ENCODE measurements at places on chromosomes 3 and 15.

DNA sequence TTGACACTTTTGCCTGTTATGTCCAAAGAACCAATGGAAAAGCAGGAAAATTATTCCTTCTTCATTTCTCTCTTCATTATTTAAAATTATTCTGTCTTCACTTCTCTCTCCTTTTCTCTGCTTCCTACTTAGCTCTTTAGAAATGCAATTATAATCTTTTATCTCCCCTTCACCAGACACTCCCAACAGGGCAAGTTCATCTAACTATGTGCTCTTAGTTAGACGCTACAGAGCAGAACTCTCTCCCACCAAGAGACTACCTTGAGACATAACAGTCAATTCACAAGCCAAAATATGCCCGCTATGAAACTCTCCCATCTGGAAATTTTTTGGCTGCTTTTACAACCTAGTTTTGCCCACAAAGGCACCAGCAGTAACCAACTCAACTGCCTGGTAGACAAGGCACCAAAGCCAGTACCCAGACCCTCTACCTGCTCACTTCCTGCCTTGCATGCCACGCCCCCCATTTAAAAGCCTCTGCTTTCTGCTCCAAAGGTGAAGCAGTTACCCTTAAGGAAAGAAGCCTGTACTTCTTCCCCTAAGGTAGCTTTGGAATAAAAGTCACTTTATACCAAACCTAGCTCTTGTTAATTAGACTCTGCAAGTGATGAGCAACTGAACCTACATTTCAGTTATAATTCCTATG lies 28.1 kb downstream of the CCRL2 start:
- DNase-seq = no peak

GRCh38 chr15:92820236-92821021 lies 79.7 kb upstream of the CHD2 start:
- peak; percentile 78 for DNase-seq

- no peak for DNase-seq
These were observed 694.9 kb downstream of the MECOM start for GRCh38 chr3:168968609-168969008.

DNA sequence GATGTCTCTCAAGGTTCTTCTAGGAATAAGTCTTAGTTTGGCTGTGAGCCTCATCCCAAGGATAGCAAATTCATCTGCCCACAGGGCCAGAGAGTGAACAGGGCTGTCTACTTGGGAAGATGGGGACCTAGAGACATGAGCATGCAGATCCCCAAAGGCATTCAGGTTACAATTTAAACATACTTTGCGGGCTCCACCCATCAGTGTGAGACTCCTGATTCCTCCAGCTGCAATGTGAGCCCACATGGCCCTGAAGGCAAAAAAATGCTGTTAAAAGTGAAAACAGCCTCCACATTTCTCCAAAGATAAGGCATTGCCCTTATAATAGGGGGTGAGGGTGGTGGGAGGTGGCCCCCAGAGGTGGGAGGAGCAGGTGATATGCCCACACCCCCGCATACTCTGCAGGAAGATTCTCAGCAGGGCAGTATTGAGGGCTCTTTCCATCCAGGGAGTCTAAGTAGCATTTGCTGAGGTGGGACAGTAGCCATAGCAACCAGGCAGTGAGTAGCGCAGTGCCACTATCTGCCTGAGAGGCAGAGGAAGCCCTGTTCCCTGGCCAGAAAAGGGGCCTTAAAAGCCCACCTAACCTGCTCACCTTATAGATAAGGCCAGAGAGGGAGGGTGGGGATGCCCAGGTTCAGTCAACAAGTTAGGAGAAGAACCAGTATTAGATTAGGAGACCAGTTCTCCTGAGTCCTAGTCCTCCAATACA lies 31.2 kb downstream of the TGM4 start:
- DNase-seq = no peak

DNA sequence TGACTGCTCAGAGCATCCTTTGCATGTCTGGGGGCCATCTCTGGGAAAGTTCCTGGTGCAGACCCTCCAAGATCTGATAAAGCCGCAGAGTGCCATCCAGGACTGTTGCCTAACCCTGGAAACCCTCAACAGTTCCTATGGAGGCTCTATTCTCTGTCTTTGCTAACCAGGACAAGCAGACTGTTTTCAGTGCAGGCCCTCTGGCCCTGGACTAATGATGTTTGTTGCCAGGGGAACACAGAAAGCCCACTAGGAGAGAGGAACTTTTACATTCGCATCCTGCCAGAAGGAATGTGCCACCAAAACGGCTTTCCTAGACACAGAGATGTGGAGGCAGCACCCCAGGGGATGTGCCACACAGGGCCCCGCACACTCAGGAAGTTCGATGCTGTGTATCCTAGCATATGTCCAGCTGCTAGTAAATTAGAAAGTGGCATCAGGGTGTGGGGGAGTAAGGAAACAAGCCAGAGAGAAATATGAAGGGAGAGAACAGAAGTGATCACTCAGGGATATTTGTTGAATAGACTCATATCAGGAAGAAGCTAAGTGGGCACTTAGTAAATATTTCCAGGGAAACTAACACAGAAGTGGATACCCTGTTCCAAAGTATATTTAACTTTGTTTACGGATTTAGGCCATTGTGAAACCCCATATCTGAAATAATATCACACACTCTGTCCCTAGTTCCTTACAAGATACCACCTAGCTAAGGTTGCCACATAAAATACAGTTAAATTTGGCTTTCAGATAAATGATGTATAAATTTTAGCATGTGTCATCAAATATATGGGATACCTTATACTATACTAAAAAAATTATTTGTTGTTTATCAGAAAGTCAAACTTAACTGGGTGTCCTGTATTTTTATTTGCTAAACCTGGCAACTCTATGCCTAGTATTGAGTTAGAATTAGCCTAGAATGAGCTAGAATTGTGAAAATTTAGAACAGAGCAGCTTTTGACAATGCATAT lies 29.9 kb upstream of the TMOD3 start:
- DNase-seq = no peak

DNA sequence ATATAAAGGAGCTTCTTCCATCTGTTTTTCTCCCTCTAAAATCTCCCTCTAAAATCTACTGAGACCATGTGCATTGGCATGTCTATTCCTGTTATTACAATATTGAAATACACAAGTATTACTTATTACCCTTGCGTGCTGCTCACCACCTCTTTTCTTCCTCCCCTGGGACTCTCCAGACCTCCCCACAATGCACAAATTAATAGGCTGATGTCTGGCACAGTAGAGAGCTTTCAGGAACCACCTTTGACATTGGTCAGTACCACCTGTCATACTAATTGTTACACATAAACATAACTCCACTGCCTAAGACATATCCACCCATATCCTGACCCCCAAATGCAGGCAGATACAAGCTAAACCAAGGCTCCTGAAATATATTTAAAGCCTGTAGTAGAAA lies 722.6 kb downstream of the FHIT start:
- DNase-seq = no peak

DNA sequence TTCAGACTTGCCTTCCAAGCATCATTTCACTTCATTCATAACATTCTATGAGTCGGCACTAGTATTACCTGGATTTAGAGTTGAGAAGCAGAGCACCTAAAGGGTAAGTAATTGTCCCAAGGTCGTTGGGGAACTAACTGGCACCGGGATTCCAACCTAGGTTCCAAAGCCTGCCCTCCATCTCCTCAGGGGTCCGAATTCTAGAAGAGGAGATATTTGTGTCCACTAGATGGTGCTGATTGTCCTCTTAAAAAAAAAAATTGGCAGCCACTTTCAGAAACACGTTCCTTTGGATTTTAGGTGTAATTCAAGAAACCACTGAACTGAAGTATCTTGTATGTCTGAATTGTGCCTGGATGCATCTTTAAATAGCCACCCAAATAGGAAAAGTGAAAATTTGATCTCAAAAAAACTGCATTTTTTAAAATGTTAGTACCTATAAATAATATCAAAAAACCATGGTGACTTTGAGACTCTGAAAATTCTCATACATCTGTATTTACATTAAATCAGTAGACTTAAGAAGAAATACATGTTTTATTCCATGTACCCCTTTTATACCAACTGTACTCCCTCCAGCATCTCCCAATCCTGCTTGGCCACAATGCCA lies 3.9 kb upstream of the FSIP1 start:
- no peak for DNase-seq

DNA sequence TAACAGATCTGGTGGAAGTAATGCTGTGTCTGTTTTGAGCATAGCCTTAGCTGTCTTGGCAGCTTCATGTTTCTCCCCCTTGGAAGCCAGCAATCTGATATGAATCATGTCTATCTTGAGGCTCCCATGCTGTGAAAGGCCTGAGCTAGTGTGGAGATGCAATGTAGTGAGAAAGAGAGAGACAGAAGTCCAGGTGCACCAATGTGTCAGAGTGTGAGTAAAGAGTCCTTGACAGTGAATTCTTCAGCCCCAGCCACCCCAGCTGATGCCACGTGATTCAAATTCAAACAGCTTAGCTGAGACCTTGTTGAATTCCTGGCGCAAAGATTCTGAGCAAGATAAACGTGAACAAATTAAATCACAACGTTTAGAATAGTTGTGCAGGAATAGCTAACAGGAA lies 704.2 kb downstream of the EDEM1 start:
- DNase-seq = no peak

DNA sequence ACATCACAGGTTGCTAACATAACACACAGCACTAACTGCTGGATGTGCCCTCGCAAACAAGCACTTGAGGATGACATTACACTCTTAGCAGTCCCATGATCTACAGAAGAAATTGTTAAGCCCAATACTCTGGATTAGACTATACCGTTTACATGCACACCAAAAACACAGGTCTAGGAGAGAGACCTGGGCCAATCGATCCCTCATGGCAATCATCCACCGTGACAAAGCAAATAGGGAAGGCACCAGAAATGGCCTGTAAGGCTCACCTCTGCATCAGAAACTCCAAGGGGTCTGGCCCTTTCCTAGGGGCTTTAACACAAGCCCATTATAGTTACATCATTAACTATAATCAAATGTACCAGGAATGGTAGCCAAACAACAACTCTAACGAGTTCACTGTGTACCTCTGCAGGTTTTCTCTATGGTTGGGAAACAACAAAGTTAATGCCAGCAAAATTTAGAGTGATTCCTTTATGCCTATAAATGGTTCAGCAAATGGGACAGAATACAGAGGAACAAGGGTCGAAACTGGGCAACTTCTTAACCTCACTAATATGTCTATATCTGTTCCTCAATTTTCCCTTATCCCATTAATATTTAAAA lies 18.5 kb downstream of the TRANK1 start:
- DNase-seq = no peak

All from activated effector memory CD4-positive, alpha-beta T cell treated with Interleukin-2 at 50 U/mL for 16 hours (primary cell).